Left ventricle myocardium inferior (tissue), 1 donor: ENCODE measurements at places on chromosomes 6 and 20. TPM values are rescaled to one million over a fixed set of nuclear protein-coding genes. Genes with fewer than 3 reads are reported as not detected.

GFOD1 gene
- total RNA-seq = 51.6 TPM

FOXS1 gene
- 1.6 TPM for total RNA-seq

GRCh38 chr6:163866192-163866591 is 451.7 kb downstream of the QKI start:
- no peak overlapping the region for H3K4me3 ChIP-seq
- H3K4me1 ChIP-seq = peaks cover 1% of the 10 kb centered on the region
- no peak for DNase-seq

DNA sequence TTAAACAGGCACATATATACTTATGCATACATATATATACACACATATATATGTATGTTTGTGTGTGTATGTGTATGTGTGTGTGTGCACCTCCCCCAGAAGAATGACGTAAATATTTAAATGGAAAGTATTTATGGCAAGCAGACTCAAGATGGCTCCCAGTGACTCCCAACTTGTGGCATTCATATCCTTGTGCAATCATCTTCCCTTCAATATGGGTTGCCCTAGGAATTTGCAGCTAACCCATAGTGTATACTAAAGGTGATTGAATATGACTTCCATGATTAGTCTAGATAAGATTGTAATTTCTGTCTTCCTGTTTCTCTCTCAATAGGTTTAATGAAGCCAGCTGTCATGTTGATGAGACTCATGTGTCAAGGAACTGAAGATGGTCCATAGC is 127.6 kb downstream of the TRDN start:
- H3K27me3 ChIP-seq = no peaks in the 10 kb centered on the region
- no peak overlapping the region for H3K4me3 ChIP-seq
- peaks cover 14% of the 10 kb centered on the region for H3K4me1 ChIP-seq
- no peak overlapping the region for H3K27ac ChIP-seq
- no peaks in the 10 kb centered on the region for H3K36me3 ChIP-seq

GRCh38 chr6:109104512-109104911 is 9.2 kb downstream of the CEP57L1 start:
- H3K27me3 ChIP-seq = no peaks in the 10 kb centered on the region
- no peak overlapping the region for H3K27ac ChIP-seq
- H3K4me3 ChIP-seq = no peak overlapping the region
- H3K4me1 ChIP-seq = no peaks in the 10 kb centered on the region
- peaks cover 24% of the 10 kb centered on the region for H3K36me3 ChIP-seq

DNA sequence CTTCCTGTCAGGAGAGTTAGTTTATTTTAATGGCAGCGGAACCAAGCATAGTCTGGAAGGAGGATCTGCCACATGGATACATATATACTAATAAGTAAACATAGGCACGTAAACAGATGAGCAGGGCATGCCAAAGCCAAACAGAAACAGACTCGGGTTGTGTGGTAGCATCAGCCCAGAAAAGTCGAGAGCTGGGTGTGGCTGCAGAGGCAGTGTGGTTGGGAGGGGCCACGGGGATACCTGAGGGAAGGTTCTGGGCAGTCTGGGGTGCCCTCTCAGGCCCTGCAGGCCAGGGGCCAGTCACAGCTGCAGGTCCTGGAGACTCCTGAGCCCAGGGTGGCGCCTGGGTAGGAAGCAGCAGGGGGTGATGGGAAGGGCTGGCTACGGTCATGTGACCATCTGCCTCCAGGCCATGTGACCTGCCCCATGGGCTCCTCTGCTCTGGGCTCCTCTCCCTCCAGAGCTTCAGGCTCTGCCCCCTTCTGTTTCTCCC is 42.8 kb upstream of the MRPS10 start:
- H3K27ac ChIP-seq = peak overlapping the region; percentile 67
- peaks cover 12% of the 10 kb centered on the region for H3K36me3 ChIP-seq
- DNase-seq = no peak
- peak overlapping the region; percentile 11 for H3K4me3 ChIP-seq

DNA sequence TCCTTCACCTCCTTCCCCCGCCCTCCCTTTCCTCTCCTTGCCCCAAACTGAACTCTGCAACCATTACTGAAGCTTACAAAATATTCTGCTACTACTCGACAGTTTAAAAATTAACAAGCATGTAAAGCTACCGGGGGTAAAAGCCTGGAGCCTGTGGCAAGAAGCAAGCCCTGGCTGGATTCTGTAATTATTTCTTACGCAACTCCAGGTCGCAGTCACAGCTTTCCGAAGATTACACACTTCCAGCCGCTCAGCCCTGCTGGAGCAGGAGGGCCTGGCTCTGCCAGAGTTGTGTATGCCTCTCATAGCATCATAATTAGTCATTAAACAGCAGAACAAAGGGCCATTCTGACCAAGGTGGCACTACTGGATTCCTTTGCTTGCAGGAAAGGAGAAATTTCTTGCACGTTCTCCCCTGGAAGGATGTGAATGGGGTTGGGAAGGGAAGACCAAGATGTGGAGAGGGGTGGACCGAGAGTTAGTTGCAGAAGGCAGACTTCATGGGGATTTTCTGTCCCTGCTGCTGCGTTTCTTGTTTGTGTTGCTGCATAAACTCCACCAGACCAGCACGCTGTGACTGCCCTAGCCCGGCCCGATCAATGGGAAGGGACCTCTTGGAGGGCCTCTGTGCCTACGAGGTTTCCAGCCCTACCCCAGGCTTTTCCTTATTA is 23.6 kb downstream of the FOXQ1 start:
- H3K36me3 ChIP-seq = no peaks in the 10 kb centered on the region
- H3K4me3 ChIP-seq = no peak overlapping the region
- H3K4me1 ChIP-seq = peaks cover 4% of the 10 kb centered on the region
- H3K27ac ChIP-seq = no peak overlapping the region
- peaks cover 86% of the 10 kb centered on the region for H3K27me3 ChIP-seq

TRIM10 gene
- not detected for total RNA-seq

GMPR gene
- total RNA-seq = 126 TPM

RSPH9 gene
- 0.08 TPM for total RNA-seq

- no peak overlapping the region for H3K4me3 ChIP-seq
- peaks cover 39% of the 10 kb centered on the region for H3K27me3 ChIP-seq
- no peak overlapping the region for H3K27ac ChIP-seq
- no peaks in the 10 kb centered on the region for H3K36me3 ChIP-seq
Observed at GRCh38 chr6:1123386-1124375, 188.2 kb upstream of the FOXQ1 start.

DNA sequence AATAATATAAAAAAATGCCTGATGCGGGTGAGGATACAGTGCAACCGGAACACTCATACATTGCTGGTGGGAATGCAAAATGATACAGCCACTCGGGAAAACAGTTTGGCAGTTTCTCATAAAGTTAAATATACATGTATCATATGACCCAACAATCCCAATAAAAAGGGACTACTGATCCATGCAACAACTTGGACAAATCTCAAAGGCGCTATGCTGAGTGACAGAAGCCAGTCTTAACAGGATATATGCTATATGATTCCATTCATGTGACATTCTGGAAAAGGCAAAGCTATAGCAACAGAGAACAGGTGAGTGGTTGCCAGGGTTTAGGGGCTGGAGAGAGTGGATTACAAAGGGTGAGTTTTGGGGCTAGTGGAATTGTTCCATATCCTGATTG is 170.2 kb upstream of the MLN start:
- no peaks in the 10 kb centered on the region for H3K36me3 ChIP-seq
- H3K4me3 ChIP-seq = no peak overlapping the region
- H3K4me1 ChIP-seq = peaks cover 3% of the 10 kb centered on the region
- peaks cover 99% of the 10 kb centered on the region for H3K27me3 ChIP-seq
- no peak overlapping the region for H3K27ac ChIP-seq
- DNase-seq = no peak

- H3K27ac ChIP-seq = no peak overlapping the region
- no peaks in the 10 kb centered on the region for H3K27me3 ChIP-seq
- no peaks in the 10 kb centered on the region for H3K36me3 ChIP-seq
- H3K4me1 ChIP-seq = peaks cover 8% of the 10 kb centered on the region
Observed at GRCh38 chr6:18328070-18328469, 59.1 kb upstream of the RNF144B start.

COL10A1 gene
- 0.05 TPM for total RNA-seq

DNA sequence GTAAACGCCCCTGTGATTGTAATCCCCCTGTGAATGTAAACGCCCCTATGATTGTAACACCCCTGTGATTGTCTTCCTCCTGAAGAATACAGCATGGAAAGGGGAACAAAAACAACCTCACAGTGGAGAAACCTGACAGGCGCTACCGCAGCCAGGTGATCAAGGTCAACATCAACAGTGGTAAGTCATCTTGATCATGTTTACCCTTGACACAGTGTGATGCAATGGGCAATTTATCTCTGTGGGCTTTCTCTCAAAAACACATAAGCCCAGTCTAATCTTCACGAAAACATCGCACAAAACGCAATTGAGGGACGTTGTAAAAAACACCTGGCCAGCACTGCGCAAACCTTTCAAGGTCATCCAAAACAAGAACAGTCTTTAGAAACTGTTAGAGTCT is 277.2 kb downstream of the PRKN start:
- DNase-seq = no peak
- H3K4me1 ChIP-seq = no peaks in the 10 kb centered on the region

- H3K4me3 ChIP-seq = peak overlapping the region; percentile 56
- no peak for DNase-seq
- no peaks in the 10 kb centered on the region for H3K36me3 ChIP-seq
- H3K27me3 ChIP-seq = peaks cover 63% of the 10 kb centered on the region
Observed at GRCh38 chr6:31308845-31309175, 36.9 kb upstream of the HLA-C start.

GRCh38 chr6:91098006-91098405 is 511.1 kb upstream of the MAP3K7 start:
- H3K27me3 ChIP-seq = no peaks in the 10 kb centered on the region
- no peak for DNase-seq
- no peak overlapping the region for H3K27ac ChIP-seq
- no peaks in the 10 kb centered on the region for H3K4me1 ChIP-seq
- no peaks in the 10 kb centered on the region for H3K36me3 ChIP-seq

GGTLC1 gene
- not detected for total RNA-seq

GRCh38 chr20:4873396-4873795 is 127.9 kb downstream of the SLC23A2 start:
- H3K27me3 ChIP-seq = no peaks in the 10 kb centered on the region
- H3K4me3 ChIP-seq = no peak overlapping the region
- H3K36me3 ChIP-seq = peaks cover 44% of the 10 kb centered on the region
- H3K27ac ChIP-seq = no peak overlapping the region
- H3K4me1 ChIP-seq = peaks cover 7% of the 10 kb centered on the region
- DNase-seq = no peak

HLA-F gene
- total RNA-seq = 29.4 TPM

DNA sequence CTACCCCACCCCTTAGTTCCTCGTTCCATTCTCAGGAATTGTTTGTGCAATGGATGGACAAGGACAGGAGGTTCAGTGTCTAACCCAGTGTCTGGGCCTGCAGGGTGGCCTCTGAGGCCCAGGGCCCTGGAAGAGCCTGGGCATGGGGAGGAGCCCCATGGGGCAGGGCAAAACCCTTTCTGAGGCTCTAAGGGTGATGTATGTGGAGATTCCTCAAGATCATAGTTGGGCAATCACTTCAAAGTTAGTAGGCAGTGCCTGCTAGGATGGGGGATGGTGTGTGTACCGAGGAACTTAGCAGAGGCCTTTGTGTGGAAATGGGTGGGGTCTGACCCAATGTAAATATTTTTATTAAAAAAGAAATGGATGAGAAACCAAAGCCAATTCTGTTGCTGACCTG is 6.7 kb upstream of the C2 start:
- H3K36me3 ChIP-seq = no peaks in the 10 kb centered on the region
- no peaks in the 10 kb centered on the region for H3K27me3 ChIP-seq
- DNase-seq = no peak
- H3K4me3 ChIP-seq = no peak overlapping the region

CLDN20 gene
- not detected for total RNA-seq

GGT7 gene
- total RNA-seq = 21.6 TPM

DNA sequence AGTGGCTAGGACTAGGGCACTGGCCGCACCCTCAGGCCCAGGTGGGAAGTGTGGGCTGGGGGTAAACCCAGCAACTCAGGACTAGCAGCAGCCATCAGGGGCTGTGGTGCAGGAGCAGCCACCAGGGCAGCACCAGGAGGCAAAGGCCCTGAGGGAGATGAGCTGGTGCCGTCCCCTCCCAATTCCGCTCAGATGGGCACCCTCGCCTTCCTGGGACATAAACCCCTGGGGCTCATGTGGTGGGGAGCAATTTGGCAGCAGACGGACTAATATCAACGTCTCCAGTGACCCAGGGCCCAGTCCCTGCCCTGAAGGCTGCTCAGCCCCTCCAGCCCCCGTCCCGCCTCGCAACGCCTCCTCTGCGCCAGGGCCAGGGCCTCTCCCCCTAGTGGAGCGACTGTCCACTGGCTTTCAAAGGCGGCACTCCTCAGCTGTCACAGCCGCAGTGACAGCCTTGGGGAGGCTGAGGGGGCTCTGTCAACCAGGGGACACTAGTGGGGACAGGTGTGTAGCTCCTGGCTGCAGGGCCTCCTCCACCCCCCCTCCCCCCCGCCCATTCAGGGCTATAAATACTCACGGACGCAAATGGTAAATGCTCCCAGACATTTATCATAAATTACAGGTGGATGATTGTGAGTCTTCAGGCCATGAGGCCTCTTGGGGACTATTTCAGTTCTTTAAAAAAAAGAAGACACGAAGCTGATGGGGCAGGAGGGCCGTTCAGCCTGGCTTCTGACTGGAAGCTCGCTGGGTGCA is 349.9 kb downstream of the ZFAND3 start:
- H3K27me3 ChIP-seq = no peaks in the 10 kb centered on the region
- H3K27ac ChIP-seq = peak overlapping the region; percentile 15
- H3K4me1 ChIP-seq = peaks cover 5% of the 10 kb centered on the region
- no peak overlapping the region for H3K4me3 ChIP-seq

SNAI1 gene
- 0.69 TPM for total RNA-seq

PTCHD4 gene
- 1.0 TPM for total RNA-seq

- H3K4me3 ChIP-seq = no peak overlapping the region
- H3K36me3 ChIP-seq = no peaks in the 10 kb centered on the region
- H3K27ac ChIP-seq = no peak overlapping the region
- DNase-seq = no peak
- H3K4me1 ChIP-seq = no peaks in the 10 kb centered on the region
Observed at GRCh38 chr20:43857932-43858331, 56.7 kb upstream of the TOX2 start.

- H3K4me3 ChIP-seq = peak overlapping the region; percentile 81
- no peaks in the 10 kb centered on the region for H3K36me3 ChIP-seq
- DNase-seq = no peak
- no peaks in the 10 kb centered on the region for H3K27me3 ChIP-seq
- H3K4me1 ChIP-seq = peaks cover 32% of the 10 kb centered on the region
Observed at GRCh38 chr6:158233214-158233795, 65.2 kb downstream of the GTF2H5 start.

DNA sequence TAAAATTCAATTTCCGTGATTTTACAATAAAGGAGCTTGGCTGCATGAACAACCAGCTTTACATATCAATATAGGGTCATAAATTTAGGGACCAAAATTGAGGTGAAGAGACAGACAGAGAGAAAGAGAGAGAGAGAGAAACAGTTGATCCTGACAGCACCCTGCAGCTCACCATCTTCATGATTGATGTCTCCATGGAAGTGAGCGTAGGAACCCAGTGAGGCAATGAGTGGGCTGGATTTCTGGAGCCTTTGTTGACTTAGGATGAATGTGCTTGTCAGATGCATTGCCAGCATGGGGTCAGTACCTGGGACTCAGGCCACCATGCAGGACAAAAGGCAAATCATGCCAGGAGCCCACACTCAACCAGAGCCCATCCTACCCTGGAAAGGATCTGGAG is 165.1 kb upstream of the SYNDIG1 start:
- no peak overlapping the region for H3K4me3 ChIP-seq
- no peak for DNase-seq
- H3K27ac ChIP-seq = no peak overlapping the region

- no peaks in the 10 kb centered on the region for H3K36me3 ChIP-seq
- DNase-seq = no peak
- H3K4me1 ChIP-seq = peaks cover 2% of the 10 kb centered on the region
- no peak overlapping the region for H3K27ac ChIP-seq
- no peaks in the 10 kb centered on the region for H3K27me3 ChIP-seq
Observed at GRCh38 chr20:51503376-51503775, 39.1 kb downstream of the NFATC2 start.

SNAP25 gene
- 0.22 TPM for total RNA-seq
